Skeletal muscle cell (primary cell): ENCODE measurements at places on chromosomes 12 and 14.

- no peak for DNase-seq
These were observed 46.5 kb downstream of the TEAD4 start for GRCh38 chr12:3005736-3006135.

GRCh38 chr12:21453312-21453852 lies 15.9 kb downstream of the PYROXD1 start:
- no peak for DNase-seq

DNA sequence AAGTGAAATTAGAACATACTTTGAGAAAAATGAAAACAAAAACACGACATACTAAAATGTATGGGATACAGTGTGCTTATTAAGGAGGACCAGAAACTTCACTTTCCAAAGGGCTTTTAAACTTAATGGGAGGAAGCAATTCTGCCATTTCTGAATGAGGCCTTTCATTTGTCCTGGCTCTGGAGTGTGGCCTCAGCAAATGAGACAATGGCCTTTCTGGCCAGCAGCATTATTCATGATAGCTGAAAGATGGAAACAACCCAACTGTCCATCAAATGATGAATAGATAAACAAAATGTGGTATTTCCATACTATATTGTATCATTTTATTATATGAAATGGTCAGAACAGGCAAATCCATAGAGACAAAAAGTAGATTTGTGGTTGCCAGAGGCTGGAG lies 338.6 kb downstream of the CEP128 start:
- DNase-seq, result no peak

- DNase-seq, result no peak
These were observed 66.2 kb upstream of the SLC38A2 start for GRCh38 chr12:46438719-46439319.

- no peak for DNase-seq
These were observed 741.8 kb downstream of the TMEM121 start for GRCh38 chr14:106268013-106268727.

DNA sequence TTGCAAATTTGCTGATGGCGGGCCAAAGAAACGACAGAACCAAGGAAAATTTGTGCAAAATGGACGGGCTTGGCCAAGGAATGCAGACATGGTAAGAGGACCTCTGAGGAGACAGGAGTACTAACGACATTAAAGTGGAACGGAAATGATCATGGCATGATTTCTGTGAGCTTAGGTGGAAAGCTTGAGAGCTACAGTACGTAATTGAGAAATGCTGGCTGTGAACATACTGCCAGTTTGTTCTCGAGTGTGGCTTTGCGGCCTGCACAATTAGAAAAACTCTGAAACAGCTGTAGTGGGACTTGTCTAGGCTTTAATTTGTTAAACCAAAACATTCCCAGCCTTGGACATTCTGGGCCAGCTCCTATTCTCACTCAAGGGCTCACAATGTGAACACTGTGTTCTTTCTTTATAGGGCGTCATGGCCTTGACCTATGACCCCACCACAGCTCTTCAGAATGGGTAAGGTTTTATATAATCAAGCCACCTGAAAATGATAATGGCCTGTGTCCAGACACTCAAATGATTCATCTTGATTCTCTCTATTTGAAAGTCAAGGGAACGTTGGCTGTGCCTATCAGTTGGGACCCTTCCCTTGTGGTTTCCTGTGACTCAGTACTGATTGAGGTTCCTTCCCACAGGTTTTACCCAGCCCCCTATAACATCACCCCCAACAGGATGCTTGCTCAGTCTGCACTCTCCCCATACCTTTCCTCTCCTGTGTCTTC lies 48.5 kb downstream of the BAZ2A start:
- DNase-seq, result no peak

- no peak for DNase-seq
These were observed 589.5 kb upstream of the TBX3 start for GRCh38 chr12:115273456-115273855.

GRCh38 chr12:93624595-93625294 lies 52.3 kb downstream of the SOCS2 start:
- DNase-seq, result peak; percentile 92
